ENCODE measurements at places on chromosomes 12 and 14.

DNA sequence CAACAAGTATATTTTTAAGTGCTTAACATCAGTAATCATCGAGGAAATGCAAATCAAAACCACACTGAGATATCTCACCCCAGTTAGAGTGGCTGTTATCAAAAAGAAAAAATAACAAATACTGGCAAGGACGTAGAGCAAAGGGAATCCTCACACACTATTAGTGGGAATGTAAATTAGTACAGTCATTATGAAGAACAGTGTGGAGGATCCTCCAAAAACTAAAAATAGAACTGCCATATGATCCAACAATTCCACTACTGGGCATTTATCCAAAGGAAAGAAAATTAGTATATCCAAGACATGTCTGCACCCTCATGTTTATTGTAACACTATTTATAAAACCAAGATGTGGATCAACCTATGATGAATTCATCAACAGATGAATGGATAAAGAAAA lies 149.0 kb upstream of the PWP1 start:
- DNase-seq, result no peak

DNA sequence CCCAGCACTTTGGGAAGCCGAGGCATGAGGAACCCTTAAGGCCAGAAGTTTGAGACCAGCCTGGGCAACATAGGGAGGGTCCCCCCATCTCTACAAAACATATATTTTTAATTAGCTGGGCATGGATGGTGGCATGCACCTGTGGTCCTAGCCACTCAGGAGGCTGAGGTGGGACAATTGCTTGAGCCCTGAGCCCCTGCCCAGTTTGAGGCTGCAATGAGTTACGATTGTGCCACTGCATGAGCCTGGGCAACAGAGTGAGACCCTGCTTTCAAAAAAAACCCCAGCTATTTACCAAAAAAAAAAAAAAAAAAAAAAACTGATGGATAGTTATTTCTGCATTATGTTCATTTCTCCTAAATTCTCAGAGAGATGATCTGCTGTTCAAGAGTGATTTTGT lies 230.0 kb downstream of the SOX5 start:
- no peak for DNase-seq

DNA sequence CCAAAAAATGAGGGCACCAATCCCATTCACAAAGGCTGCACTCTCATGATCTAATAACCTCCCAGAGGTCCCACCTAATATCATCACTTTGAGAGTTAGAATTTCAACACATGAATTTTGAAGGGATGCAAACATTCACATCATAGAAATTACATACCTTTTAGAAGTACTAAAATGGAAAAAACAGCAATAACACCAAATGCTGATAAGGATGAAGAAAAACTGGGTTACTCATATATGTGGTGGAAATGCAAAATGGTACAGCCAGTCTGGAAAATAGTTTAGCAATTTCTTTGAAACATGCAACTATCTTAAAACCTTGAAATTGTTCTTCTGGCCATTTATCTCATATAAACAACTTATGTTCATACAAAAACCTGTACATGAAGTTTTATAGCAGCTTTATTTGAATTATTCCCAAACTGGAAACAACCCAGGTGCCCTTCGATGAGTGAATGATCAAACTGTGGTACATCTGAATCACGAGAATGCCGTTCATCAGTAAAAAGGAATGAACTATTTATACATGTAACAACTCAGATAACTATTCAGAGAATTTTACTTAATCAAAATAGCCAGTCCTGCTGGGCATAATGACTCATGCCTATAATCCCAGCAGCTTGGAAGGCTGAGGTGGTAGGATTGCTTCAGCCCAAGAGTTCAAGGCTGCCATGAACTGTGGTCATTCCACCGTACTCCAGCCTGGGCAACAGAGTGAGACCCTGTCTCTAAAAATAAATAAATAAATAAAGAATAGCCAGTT lies 109.4 kb upstream of the SSTR1 start:
- DNase-seq, result no peak

GRCh38 chr14:32432813-32433538 lies 103.9 kb downstream of the AKAP6 start:
- no peak for DNase-seq

DNA sequence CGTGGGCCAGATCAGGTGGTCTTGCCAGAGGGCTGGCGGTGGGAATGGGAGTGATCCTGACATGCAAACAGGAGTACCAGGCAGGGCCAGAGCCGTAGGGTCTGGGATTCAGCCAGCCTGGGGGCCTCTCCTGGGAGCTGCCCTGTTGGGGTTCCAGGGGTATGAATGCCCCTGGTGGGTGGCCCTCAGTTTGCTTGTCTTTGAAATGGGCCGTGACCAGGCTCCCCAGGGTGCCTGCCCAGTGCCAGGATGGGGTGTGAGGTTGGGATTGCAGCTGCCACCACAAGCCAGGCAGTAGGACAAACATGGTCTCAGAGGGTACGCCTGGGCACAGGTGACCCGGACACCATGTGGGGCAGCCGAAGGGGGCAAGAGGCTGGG lies 168.8 kb downstream of the KIF26A start:
- DNase-seq, result no peak

DNA sequence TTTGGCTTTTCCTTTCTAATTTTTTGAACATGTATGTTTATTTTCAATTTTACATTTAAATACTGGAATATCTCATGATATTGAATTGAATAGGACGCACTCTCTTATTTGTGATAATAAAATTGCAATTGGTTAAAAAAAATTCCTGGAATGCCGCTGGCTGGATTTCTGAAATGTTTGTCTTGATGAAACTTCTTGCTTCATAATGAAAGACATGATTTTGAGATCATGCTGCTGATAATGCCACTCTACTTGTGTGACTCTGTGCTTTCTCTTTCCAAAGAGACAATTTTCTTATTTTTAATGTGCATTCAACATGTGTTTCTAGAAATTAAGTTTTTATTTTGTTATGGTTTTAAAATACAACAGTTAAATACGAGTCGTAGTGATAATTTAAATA lies 465.7 kb upstream of the FAR2 start:
- no peak for DNase-seq

GRCh38 chr12:6280672-6281071 lies 29.8 kb upstream of the PLEKHG6 start:
- DNase-seq, result no peak

DNA sequence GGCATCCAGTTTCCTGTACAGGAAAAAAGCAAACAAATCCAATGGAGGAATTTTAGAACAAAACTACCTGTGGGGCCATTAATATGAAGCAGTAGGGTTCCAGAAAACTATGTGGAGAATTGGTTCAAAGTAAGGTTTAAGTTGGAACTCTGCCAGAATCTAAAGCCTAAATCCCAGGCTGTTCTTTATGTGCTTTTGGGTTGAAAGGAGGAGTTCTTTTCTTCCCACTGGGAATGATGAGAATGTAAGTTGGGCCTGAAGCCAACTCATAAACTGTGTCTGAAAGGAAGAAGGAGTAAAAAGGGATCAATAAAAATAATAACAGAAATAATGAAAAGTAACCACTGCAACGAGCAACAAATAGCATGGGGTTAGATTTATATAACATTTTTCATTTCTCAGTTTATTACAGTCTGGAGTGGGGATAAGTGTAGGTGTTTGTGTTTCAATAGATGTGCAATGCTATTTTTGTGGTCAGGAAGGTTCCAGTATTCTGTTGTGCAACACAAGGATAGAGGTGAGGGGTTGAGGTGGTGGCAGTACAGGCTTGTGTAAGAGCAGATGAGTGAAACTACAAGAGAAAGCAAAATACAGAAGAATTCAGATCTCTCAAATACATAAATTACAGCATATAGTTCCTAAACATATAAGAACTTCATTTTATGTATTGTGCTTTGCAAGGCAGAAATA lies 373.6 kb downstream of the EMP1 start:
- no peak for DNase-seq

DNA sequence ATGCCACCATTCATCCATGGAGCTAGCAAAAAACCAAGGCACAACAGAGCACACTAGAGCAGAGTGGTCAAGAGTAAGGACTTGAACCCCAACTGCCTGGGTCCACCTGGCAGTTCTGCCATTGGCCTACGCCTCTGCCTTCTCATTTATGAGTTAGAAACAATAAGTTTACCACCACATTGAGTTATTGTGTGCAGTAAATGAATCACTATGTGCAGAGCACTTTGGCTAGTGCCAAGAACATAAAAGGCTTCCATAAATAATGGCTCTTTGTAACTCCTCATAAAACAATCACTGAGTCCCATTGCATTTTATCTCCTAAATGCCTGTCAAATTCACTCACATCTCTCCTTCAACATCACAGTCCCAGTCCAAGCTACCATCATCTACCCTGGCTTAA lies 86.3 kb downstream of the OTX2 start:
- DNase-seq, result no peak

GRCh38 chr12:113551563-113551962 lies 79.9 kb upstream of the LHX5 start:
- DNase-seq, result no peak

- no peak for DNase-seq
Observed at GRCh38 chr14:105247715-105248367, 492 bp upstream of the BTBD6 start.

DNA sequence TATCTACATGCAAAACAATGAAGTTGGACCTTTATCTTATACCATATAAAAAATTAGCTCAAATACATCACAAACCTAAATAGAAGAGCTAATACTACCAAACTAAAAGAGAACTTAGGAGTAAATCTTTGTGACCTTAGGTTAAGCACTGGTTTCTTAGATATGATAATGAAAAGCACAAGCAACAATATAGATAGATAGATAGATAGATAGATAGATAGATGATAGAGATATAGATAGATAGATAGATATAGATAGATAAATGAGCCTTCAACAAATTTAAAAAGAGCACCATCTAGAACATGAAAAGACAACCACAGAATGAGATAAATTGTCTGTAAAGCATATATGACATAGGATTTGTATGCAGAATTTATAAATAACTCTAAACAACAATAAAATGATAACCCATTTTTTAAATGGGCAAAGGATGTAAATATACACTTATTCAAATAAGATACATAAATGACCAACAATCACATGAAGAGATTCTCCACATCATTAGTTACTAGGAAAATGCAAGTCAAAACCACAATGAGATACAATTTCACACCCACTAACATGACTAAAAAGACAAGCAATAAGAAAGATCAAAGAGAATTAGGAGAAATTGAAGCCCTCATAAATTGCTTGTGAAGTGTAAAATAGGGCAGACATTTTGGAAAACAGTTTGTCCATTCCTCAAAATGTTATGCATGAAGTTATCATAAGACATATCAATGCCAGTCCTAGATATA lies 293.7 kb downstream of the BTG1 start:
- DNase-seq, result no peak

- no peak for DNase-seq
Observed at GRCh38 chr12:4552191-4552590, 9.8 kb upstream of the DYRK4 start.

DNA sequence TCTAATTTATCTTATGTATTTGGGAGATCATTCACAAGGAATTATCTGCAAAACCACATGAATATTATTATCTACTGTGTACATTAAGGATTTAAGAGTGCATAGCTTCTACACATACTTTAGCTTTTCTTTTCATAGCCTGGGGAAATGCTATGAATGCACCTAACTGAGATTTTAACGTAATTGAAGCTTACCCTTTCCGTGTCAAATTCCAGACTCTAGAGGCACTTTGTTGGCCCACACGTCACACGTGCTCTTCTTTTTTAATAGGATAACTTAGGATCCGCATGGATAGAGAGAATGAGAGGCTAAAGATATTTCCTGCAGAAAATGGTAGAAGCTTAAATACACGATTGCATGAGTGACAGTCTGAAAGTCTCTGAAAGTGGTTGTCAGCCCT lies 481.1 kb downstream of the PCNX1 start:
- DNase-seq, result no peak

GRCh38 chr14:66482873-66483272 lies 3.3 kb upstream of the CCDC196 start:
- no peak for DNase-seq

- no peak for DNase-seq
Observed at GRCh38 chr14:44960646-44961045, 1.1 kb downstream of the KLHL28 start.

DNA sequence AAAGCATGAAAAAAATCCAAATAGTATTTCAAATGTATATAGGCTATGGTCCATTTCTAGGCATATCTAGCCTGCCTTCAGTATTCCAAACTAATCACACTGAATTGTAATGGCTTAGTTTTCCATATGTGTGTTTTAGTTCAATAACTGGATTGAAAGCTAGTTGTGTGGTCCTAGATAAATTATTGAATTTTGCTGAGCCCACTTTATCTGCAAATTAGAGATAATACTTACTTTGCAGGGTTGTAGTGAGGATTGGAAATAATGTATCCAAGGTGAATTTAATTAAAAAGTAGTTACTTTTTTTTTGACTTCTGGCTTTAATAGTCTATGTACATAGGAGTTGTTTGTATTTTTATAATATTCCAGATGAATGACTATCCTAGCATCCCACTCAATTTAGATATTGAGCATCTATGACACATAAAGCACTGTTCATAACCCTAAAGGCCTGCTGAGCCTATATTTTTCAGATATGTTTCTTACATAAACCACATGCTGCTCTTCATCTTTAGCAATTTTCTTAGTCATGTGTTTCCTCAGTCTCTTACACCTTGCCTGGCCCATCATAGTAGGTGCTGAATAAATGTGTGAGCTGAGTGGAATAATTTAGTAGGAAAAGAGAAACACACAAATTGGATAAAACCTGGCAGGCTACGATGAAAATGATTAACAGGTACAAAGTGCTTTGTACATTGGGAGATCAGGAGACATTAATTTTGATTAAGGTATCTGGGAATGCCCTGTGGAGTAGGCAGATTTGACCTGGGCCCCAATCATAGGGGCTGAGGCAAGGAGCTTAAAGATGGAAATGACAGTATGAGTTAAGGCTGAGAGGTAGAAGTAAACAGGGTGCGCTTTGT lies 1.1 kb upstream of the ATP23 start:
- DNase-seq, result no peak

DNA sequence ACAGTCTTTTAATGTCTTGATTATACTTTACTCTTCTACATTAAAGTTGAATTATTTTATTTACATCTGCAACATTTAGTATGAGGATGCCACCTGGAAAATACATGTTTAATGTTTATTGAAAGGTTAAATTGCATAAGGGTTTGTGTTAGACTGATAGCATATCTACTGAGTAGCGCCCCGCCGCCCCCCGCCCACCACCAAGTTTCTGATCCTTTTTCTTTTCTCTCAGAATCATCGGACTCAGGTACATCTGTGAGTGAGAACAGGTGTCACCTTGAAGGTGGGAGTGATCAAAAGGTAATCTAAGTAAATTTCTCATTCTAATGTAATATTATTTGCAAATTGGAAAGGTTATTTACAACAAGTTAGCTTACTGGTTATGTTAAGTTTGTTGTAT lies 16.2 kb downstream of the MDM2 start:
- no peak for DNase-seq

GRCh38 chr14:30355431-30355913 lies 203.5 kb upstream of the G2E3 start:
- DNase-seq, result no peak

- no peak for DNase-seq
Observed at GRCh38 chr12:124388038-124388671, 93.3 kb downstream of the RFLNA start.
